ENCODE measurements at places on chromosomes 16 and 17.

DNA sequence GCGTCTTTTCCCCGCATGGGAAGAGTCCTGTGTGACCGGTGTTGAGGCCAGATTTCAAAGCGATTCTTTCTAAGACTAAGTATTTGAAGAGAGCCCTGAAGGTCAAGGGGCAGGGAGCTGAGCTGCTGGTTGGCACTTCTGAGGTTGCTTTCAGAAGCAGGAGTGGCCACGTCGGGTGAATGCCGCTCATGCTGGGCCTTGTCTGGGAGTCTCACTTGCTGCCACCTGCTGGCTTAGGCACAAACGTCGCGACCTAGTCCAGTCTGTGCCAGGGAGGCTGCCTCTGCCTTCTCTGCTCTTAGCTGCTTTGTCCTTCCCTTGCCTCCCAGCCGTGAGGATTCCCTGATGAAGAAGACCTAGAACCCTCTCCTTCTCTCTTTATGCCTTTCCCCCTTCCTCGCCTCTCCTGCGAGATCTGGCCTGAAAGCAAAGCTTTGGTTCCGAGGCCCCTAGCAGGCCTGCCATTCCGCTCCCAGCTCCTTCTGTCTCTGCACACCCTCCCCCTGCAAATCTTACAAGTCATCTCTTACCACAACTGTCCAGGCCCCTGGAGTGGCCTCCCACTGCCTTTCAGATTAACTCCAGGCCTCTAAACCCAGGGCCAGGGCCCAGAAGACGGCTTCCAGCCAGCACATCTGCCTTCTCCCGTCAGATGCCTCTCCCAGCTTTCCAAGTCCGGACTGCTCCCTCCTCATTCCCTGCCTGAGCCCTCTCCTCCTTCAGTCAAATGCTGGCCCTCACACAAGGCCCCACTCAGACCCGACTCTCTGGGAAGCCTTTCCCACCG is 11.4 kb downstream of the CTNS start:
- no peak for DNase-seq

DNA sequence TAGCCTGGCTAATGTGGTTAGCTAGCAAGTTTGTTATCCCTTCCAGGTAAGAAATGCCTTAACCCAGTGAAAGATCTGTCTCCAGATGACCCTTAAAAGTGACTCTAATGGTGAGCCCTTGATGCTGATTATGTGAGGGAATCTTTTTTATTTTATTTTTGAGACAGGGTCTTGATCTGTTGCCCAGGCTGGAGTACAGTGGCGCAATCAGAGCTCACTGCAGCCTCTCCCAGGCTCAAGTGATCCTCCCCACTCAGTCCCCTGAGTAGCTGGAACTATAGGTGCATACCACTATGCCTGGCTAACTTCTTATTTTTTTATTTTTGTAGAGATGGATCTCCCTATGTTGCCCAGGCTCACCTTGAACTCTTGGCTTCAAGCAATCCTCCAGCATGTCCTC is 10.8 kb upstream of the HP start:
- DNase-seq = no peak

- peak; percentile 78 for DNase-seq
These were observed 73.8 kb downstream of the XYLT1 start for GRCh38 chr16:17396762-17397498.

DNA sequence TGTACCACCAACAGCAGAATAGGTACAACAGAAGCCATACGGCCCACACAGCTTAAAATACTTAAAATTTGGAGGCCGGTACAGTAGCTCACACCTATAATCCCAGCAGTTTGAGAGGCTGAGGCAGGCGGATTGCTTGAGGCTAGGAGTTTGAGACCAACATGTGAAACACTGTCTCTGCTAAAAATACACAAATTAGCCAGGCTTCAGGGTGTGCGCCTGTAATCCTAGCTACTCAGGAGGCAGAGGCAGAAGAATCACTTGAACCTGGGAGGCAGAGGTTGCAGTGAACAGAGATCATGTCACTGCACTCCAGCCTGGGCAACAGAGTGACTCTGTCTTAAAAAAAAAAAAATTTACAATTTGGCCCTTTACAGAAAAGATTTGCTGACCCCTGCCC is 17.0 kb downstream of the GFOD2 start:
- DNase-seq = no peak

- no peak for DNase-seq
These were observed 477 bp downstream of the CFAP20 start for GRCh38 chr16:58128711-58129096.

DNA sequence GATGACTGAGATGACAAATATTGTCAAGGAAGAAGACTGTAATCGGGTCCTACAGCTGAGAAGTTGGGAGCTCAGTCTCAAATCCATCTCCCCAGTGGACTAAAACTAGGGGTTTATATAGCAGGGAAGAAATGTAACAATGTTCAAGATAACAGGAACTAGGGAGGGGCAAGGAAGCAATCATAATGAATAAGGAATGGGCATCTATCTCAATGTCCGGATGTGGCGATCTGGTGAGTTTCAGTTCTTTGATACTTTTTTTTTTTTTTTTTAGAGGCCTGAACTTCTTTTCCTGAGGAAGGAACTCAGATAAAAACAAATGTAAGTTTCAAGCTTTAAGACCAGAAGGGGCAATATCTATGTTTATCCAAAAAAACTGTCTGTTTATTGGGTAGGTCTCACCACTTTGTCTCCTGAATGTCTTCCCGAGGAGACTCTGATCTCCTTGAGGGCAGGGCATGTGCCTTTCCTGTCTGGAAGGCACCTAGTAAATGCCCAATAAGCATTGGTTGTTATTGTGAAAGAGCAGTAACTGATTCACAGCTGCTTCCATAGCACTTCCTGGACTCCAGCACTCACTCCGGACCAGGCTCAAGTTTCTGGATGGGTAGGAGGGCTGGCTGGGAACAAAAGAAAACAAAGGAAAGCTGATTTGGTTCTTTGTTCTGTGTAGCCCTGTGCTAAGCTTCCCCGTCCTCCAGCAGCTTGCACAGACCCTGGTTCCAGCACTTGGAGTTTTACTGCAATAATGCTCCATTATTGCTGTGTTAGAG is 51.9 kb downstream of the MEOX1 start:
- DNase-seq = no peak

GRCh38 chr16:60648290-60648689 is 1387.9 kb downstream of the CDH8 start:
- no peak for DNase-seq

- no peak for DNase-seq
These were observed at the start of gene RARA for GRCh38 chr17:40309031-40309948. RARA (plus strand) TSS chr17:40309180; CDS start chr17:40331219, 22,039 bp downstream.

Measured in glomerular endothelial cell (primary cell).